ENCODE measurements at places on chromosomes 5 and 9.

- peak; percentile 43 for DNase-seq
These were observed 101.1 kb upstream of the GNAQ start for GRCh38 chr9:78132701-78133058.

DNA sequence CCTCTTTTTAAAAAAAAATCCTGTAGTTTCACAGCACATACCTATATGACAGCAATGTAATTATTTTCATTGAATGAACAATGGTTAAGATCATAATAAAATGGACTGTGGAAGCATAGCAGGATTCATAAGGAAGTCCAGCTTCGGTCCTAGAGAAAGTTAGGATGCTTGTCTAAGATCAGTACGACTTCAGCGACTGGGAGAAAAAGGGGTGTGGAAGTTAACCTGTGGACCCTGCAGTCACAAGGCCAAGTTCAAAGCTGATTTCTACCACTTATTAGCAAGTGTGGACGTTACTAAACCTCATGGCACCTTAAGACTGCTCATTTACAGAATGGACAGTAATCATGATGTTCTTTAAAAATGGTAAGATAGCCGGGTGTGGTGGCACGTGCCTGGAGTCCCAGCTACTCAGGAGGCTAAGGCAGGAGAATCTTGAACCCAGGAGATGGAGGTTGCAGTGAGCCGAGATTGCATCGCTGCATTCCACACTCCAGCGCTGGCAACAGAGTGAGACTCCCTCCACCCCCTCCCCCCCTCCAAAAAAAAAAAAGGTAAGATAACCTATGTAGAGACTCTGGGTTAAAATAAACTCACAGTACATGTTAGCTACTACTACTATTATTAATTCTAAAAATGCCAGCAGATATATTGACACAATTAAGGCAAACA is 71.6 kb upstream of the PCA3 start:
- no peak for DNase-seq

DNA sequence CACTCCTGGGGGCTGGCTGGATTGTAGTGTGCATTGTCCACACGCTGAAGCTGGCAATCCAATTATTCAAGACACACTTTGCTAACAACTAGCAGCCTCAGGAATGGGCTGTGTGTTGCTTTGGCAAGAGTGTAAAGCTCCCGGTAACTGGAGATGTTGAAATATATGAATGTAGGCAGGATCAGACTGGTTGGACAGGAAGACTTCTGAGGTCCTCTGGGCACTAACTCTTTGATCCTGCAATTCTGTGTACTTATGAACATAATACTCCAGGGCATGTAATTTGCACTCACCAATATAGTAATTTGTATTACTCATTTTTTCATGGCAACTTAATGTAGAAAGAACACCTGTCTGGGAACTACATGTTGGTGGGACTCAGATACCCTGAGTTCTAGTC is 106.7 kb upstream of the SLC28A3 start:
- DNase-seq: no peak

- no peak for DNase-seq
These were observed 33.7 kb downstream of the USP20 start for GRCh38 chr9:129868872-129869486.
